ENCODE measurements at places on chromosomes 5 and 9. TPM values are rescaled to one million over a fixed set of nuclear protein-coding genes. Genes with fewer than 3 reads are reported as not detected.
A peak's percentile ranks its signal among the peaks of the same experiment; 100 is the strongest.

The ACOT12 gene
- total RNA-seq = not detected

DNA sequence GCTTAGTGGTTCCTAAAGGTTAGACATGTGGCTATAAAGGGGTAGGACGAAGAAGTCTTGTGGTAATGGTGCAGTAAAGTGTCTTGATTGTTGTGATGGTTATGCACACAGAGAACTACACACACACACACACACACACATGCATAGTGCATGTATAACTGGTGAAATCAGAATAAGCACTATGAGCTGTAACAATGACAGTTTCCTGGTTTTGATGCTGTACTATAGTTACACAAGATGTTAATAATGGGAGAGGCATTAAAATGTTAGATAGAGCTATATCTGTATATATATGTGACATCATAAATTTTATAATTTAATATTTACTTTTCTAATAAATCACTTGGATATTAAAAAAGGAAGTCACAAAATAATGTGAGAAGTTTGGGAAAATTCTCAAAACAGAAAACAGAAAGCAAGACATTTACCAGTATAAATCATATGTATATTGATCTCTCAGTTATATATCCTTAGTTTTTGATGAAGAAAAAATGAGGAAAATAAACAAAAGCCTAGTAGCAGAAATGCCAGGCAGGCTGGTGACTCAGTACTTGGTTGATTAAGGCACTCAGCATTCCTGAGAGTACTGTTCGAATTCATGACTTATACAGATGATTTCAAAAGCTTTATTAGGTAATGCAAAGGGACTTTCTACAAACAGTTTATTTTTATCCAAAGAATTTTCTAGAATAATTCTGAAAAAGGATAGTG, 350.5 kb upstream of the DAB2 start:
- no peak for DNase-seq

DNA sequence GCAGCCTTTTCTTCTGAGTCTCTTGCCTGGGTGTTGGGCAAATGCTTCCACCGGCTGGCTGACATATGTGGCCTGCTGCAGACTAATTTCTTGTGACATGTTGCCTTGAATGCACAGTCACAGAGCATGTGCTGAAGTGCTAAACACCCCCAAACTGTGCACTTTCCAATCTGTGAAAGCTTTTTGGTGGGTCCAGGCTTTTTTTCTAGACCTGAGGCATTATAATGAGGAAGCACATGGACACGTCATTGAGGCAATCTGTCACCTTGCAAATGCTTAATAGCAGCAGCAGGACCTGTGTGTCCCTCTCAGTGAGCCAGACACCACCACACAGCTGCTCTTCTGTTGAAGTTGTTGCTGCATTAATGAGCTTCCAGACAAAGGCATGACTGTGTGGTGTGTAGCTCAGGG, 274.7 kb downstream of the ELAVL2 start:
- DNase-seq = no peak

- peak; percentile 71 for DNase-seq
These were observed 868 bp downstream of the KDM4C start for GRCh38 chr9:6758498-6759184.

DNA sequence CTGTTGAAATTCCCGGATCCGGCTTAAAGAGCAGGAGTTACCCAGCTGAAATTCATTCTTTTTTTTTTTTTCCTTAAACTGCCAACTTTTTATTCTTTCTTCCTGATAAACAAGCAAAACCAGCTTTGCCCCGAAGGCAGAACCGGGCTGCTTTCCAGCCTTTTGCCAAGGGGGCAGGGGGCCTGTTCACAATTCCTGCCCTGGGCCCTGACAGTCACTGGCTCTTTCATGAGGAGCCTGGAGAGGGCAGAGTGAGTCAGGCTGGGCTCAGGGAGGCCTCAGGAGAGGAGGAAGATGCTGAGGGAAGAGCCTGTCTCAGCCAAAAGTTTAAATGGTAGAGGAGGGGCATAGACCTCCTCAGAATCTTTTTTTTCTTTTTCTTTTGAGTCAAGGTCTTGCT, 4.8 kb downstream of the GLIPR2 start:
- no peak for DNase-seq

The MEF2C gene
- 0.08 TPM for total RNA-seq

DNA sequence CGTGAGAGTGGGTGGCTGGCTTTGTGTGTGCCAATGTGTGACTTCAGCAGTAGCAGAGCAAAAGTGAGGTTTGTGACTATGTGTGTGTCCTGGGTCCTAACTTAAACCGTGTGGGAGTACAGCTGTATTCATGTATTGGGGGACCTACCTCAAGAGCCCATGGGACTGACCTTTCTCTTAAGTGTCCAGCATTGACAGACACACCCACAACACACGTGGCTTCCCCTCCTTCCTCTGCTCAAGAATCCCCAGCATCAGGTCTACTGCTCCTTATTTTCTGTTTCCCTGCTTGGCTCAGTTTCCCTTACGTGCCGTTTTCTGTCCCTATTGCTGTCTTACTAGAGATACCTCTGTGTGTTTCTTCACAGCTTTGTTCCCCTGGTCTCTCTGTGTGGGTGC, 616 bp downstream of the IL11RA start:
- DNase-seq = no peak
